Stimulated activated CD8-positive, alpha-beta memory T cell treated with anti-CD3 and anti-CD28 coated beads, Interleukin-7, amount 100 ng/mL, for 1 hour (primary cell): ENCODE measurements at places on chromosomes 13 and 19.
A peak's percentile ranks its signal among the peaks of the same experiment; 100 is the strongest.

DNA sequence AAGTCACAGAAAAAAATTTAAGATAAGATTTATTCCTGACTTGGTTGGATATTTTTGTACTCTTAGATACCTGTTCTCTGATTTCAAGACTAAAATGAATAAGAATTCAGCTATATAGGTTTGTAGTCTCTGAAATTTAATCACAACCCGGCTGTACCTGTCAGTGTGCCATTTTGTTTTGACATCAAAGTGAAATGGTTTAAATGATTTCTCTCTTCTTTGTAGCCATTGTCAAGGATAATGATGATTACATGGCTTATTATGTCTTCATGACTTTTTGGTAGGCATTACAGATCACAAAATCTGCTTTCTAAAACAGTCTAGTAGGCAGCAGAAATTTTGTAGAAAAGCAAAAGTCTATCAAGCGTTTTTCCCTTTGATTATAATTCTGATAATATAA is 72.5 kb downstream of the PCDH17 start:
- no peak for DNase-seq

- DNase-seq: no peak
These were observed 10.4 kb downstream of the PSPC1 start for GRCh38 chr13:19772306-19772705.

DNA sequence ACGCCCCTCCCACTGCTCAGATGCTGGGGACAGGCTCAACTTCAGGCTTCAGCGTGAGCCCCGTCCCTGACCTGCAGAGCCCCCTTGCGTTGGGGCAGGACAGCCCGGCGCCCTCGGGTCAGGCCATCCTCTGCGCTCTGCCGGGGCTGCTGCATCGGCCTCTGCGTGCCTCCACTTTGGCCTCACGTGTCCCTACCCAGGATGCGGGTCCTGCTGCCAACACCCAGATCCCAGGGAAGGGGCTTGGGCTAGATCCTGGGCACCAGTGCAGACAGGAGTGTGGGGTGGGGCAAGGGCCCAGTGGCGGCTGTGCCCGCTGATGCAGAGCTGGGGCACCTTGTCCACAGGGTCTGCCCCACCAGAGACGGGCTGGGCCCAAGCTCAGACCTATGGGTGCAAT is 13.0 kb downstream of the CBARP start:
- DNase-seq: no peak

- peak; percentile 99 for DNase-seq
These were observed 783 bp downstream of the PHLDB3 start for GRCh38 chr19:43503501-43504425.

DNA sequence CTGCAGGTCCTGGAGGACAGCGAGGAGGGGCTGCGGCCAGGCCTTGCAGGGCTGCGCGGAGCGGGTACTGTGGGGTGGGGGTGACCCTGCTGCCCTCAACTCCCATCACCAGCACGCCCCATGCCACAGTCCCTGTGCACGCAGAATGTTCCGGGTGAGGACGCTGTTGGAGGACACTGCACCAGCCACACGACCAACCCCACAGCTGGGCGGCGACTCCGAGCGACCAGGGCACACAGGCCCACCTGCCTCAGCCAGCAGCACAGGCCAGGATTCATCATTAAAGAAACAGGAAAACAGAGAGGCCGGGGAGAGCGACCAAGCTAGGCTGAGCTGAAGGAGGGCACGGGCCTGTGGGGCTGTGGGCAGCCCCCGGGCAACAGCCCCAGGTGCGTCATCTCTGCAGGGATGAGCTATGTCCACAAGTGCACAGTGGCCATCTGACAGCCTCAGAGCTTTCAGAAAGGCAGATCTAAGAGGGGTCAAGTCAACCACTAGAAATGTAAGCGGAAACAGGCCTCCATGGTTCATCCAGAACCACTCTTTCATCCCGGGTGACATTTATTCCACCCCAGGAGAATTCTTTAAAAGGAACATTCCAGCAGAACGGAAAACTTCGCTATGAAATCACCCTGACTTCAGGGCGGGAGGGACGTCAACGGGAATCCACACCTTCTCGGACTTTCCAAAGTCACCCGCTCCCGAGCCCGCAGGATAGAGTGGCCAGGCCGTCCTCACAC is 1.5 kb downstream of the GAS6 start:
- no peak for DNase-seq

GRCh38 chr13:47955836-47956235 is 45.2 kb downstream of the SUCLA2 start:
- no peak for DNase-seq

- DNase-seq: no peak
These were observed 32.6 kb downstream of the UBL3 start for GRCh38 chr13:29817604-29818378.

GRCh38 chr19:3465552-3465951 is 14.8 kb downstream of the SMIM24 start:
- no peak for DNase-seq
